Hippocampal formation (tissue), 2 donors: ENCODE measurements at places on chromosomes 1 and 21.

DNA sequence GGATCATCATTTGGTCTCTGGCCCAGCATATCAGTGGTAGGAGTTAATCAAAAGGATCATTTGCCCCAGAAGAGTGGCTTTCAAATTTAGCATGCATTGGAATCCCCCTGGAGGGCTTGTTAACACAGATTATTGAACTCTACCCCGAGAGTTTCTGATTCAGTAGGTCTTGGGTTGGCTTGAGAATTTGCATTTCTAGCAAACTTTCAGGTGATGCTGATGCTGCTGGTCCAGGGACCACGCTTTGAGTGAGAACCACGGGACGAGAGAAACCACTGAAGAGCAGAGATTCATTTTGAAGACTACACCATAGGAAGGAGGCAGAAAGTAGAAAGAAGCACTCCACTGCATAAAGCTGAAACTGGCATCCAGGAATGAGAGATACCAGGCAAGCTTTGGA is 81.3 kb upstream of the DUSP10 start:
- no peak for DNase-seq

GRCh38 chr1:119485201-119485600 is 21.8 kb upstream of the HSD3B1 start:
- no peak for DNase-seq

DNA sequence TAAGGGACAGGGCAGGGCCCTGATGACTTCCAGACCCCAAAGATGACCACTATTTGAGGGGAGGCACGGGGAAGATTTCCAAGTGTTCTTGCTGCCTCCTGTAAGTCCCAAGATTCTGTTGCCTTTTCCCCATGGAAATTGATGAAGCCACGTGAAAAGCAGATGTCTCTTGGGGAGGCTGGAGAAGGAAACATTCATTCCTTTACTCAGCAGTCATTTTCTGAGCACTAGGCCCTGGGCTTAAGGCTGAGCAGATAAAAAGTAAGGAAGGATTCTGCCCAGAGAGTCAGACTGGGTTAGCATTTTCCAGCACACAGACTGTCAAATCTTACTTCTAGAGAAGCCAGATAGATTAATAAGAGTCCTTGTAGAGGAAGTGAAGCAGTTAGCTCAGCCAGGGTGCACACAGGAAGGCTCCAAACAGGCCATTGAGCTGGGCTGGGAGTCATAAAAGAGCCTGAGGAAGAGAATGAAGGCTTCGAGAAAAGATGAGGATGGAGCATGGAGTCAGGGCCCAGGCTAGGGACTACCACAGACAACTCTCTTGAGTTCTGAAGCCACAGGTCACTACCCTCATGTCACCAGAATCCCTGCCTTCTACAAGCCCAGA is 10.1 kb downstream of the EXTL1 start:
- DNase-seq: no peak

GRCh38 chr1:9505143-9505542 is 34.1 kb upstream of the SLC25A33 start:
- no peak for DNase-seq

DNA sequence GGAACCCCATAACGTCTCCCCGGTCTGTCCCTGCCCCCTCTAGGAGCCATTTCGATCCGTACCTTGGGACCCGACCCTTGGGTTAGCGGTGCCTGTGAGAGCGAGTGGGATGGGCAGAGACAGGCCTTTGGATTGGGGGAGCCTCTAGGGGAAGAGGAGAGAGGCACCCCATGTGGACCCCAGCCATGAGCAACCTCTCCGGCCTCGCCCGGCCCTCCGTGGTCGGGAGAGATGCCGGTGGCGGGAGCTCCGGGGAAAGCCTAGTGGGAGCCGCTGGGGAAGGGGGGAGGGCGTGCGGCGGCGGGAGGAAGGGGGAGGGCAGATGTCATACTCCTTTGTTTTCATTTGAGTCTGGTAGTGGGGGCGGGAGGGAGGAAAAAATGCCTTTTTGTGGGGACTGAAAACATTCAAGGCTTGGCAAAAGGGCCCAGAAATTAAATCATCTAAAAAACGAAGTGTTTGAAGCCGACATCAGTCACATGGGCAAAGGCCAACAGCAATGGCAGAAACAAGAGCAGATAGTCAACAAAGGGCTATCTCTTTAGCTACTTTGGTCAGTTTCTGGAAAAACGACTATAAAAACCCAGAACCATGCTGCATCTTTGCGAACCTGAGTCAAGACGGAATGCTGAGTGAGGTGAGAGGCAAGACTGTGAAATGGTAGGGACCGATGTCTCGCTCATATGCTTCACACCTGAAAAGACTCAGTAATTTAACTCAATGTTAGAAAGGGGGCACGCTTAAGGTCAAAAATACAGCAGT is 758 bp downstream of the PTBP2 start:
- DNase-seq: peak; percentile 87

DNA sequence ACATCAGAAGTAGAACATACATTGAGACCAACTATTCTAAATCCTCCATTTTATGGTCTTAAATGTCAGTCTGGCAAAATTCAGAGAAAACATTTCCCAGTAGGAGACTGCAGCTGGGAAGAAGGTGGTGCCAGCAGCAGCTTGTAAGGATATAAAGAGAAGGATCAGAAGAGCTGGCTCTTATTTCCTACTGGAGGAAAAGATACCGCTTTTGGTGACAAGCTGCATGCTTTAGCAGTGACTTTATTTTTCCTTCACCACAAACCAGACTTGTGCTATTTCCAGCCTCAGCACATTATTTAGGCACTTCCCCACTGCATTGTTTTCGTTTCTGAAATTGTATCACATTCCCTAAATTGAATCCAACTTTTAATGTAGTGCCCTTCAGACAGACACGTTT is 28.4 kb downstream of the RNF11 start:
- DNase-seq: no peak

GRCh38 chr1:84884671-84885389 is 8.2 kb downstream of the LPAR3 start:
- no peak for DNase-seq

DNA sequence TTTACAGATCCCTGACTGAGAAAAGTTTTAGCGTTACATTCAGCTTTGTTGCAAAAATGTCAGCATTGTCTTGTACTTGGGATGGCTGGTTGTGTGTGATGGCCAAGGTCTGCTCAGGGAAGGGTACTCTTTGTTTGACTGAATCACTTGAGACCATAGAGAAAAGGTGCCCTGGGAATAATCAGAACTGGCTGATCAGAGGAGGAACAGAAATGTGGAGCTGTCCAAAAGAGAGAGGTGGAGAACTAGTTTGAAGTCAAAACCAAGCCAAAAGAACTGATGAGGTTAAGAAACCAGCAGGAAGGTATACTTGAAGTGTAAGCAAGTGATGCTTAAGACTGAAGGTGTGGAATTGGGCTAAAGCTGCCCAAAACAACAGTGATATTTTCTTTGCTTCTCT is 107.6 kb upstream of the LYPLAL1 start:
- DNase-seq: no peak
